Right hindlimb (tissue), 1 donor: ENCODE measurements at places on chromosomes 5 and 9.
A peak's percentile ranks its signal among the peaks of the same experiment; 100 is the strongest.

- DNase-seq, result peak; percentile 33
These were observed 50.0 kb upstream of the COL5A1 start for GRCh38 chr9:134591573-134591981.

GRCh38 chr9:113178087-113178486 is 27.3 kb downstream of the SLC31A2 start:
- no peak for DNase-seq

GRCh38 chr9:89555451-89556375 is 49.1 kb upstream of the GADD45G start:
- no peak for DNase-seq

DNA sequence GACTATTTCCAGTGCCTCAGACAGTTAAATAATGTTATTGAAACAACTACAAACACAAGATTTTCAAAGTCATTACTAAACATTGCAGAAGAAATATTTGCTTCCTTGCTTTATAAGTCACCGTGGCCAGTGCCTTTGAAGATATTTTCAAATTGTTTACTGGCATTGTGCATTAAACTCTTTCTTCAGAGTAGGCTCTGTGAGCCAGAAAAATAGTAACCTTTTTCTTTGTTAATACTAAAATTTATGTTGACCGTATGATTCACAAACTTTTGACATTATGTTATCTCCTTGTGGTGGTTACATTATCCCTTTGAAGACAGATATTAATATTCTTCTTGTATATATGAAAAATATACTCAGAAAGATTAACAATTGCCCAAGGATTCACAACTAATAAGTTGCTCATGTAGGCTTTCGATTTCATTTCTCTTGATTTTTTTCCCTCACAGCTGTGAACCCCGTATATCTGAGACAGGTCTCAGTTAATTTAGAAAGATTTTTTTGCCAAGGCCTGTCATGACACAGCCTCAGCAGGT is 140.1 kb downstream of the NR3C1 start:
- DNase-seq, result no peak

DNA sequence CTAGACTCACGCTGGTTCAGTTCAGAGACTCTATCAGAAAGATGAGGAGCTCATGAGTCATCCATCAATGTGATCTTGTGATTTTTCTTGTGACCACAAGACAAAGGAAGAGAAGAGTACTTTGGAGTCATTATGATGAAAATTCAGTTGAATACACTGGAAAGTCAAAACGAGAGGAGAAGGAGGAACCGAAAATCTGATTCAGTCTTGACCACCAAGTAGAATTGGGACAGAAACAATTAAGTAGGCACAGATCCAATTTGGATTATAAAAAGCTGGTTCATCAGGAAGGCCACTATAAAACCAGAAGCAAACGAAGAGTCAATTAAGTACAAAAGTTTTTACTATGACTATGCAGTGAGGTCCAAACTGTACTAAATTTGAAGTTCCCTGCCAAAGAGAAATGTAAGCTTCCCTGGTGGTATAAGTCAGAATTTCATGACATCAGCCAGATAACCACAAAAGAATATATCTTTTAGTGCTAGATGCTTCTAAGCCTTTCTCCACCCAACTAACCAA is 90.9 kb downstream of the THBS4 start:
- DNase-seq, result no peak

GRCh38 chr9:130982636-130983358 is 26.2 kb upstream of the LAMC3 start:
- no peak for DNase-seq

GRCh38 chr9:88583901-88584596 is 49.1 kb downstream of the NXNL2 start:
- DNase-seq, result no peak

DNA sequence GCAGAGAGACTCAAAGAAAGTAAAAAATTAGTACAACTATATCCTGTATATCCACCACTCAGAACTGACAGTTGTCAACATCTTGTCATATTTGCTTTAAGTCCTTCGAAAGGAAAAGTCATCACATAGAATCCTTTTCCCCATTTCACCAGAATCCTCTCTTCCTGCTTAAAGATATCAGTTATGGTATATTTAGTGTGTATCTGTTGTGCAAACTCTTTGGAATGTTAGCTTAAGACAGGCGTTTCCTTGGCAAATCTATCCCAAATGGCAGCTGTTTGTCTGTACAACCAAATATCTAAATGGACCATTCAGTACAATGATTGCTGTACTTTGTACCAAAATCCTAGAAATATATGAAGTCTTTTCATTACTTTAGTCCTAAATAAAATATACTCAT is 98.5 kb downstream of the ITGA1 start:
- no peak for DNase-seq

DNA sequence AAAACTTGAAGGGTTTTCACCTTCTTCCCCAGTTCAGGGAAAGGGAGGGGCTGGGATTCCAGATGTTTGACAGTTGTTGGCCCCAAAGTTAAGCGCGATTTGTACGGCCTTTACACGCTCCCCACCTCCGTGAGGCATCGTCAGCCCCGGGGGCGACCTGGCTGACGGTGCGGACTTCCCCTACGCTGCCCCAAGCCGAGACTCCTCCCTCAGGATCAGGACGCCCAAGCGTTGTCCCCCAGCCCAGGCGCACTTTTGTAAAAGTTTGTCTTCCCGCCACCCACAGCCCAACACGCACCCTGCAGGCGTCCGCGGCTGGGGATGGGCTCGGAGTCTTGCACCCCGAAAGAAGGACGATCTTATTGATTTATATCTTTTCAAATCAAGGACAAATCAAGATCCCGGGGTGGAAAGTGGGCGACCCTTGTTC is 713 bp downstream of the MOB3B start:
- DNase-seq, result peak; percentile 74

GRCh38 chr5:146703899-146704298 is 174.7 kb downstream of the PPP2R2B start:
- DNase-seq, result no peak

- no peak for DNase-seq
These were observed 94.6 kb downstream of the SEMA6A start for GRCh38 chr5:116479776-116480675.

DNA sequence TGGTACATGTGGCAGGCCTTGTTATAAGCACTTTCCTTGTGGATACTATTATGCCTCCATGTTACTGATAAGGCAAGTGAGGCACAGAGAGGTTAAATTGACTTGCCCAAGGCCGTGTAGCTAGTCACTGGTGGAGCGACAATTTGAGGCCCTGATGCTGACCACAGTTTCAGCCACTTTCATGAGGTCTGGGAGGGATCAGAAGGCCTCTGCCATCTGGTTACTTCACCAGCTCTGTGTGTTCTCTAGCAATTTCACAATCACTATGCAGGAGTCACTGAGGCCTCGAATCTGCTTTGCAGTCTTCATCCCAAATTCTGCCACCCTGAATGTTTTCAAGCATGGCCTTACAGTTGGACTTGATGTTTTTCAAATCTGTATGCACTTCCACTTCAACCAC is 9.1 kb downstream of the LRRC70 start:
- DNase-seq, result no peak

GRCh38 chr5:176134529-176135223 is 103.5 kb upstream of the SIMC1 start:
- no peak for DNase-seq

DNA sequence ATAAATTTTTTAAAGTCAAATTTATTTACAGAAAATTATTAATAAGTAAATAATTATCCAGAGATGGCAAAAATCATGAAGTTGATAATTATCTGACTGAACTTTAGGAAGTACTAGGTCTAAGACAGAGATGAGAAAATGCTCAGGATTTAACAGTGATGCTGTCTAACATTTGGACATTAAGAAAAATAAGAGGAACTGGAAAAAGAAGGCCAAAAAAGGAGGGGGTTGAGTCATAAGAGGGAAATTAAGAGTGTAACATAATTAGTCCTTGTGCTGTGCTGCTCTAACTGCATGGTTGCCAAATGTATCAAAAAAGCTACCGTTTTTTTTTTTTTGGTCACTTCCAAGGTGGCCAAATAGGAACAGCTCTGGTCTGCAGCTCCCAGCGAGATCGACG is 35.4 kb upstream of the TUT7 start:
- no peak for DNase-seq

- DNase-seq, result no peak
These were observed 34.6 kb upstream of the CPLX2 start for GRCh38 chr5:175836737-175837136.

DNA sequence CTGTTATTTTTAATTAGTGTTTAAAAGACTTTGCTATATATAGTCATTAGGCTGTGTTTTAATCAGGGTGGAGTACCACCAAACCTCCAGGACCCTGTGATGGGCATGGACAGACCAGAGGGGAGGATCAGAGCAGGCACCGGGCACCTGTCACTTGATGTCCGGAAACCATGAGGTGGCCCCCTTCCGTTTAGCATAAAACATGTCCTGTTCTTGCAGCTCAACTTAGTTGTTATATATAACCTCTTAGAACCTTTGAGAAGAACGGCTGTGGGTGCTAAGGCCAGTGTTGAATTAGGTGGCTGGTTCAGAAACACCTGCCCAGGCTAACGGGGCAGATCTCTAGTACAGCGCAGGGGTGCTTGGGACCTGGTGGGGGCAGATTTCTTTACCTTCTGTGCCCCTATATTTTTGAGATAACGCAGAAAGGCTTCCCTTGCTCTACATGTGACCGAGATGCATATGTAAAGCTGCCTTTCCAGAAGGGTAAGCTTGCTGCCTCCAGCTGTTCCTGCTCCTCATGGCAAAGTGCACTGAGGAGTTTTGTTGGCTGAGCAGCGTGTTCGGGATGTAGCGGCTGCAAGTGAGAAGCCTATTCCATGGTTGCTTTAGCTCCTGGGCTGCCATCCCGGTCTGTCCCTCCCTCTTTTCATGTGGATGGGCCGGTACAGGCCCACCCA is 255.5 kb downstream of the FANCC start:
- DNase-seq, result peak; percentile 76

GRCh38 chr5:57437976-57438805 is 44.4 kb downstream of the ACTBL2 start:
- no peak for DNase-seq

GRCh38 chr5:175544108-175544511 is 65.8 kb downstream of the SFXN1 start:
- DNase-seq, result no peak

DNA sequence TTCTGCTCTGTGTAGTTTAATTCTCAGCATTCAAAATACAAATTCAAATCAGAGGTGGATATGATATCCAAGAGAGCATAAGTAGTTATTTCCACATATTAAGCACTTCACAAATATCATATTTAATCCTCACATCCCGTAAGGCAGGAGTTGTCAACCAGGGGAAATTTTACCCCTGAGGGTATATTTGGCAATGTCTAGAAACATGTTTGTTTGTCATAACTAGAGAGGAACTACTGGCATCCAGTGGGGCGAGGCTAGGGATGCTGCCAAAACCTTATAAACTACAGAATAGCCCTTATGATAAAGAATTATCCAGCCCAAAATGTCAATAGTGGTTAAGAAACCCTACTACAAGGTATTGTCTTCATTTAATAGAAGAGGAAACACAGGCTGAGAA is 619.4 kb downstream of the SLCO4C1 start:
- no peak for DNase-seq

DNA sequence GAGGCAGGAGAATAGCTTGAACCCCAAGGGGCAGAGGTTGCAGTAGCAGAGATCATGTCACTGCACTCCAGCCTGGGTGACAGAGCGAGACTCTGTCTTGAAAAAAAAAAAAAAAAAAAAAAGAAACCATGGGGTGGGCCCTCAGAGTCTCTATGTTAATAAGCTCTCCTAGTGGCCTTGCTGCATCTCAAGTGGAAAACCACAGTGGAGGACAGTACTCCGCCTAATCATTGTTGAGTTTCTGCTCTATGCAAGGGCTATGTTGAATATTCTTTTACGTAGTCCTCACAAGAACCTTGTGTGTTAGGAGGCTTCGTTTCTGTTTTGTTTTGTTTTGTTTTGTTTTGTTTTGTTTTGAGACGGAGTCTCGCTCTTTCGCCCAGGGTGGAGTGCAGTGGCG is 48.9 kb downstream of the TJP2 start:
- DNase-seq, result no peak

- DNase-seq, result no peak
These were observed 26.0 kb downstream of the JAKMIP2 start for GRCh38 chr5:147756566-147756965.

GRCh38 chr5:17190242-17190778 is 27.1 kb upstream of the BASP1 start:
- peak; percentile 29 for DNase-seq

GRCh38 chr9:105270711-105271110 is 26.3 kb downstream of the SLC44A1 start:
- DNase-seq, result no peak

GRCh38 chr5:10503997-10504793 is 59.7 kb upstream of the ANKRD33B start:
- no peak for DNase-seq

DNA sequence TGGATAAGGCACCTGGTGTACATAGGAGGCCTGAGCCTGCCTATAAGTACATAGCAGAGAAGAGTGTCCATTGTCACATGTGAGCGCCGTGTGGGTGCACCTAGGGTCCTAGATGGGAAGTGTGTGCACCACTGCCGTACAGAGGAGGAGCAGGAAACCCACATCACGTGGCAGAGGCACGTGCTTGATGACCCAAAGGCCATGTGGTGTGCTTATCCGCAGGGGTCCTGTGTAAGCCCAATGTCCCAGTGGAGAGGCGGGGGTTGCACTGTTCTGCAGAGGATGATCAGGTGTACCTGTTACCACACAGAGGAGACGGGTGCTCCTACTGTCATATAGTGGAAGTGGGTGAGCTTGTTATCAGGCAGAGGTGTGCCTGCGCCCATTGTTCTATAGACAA is 354.1 kb upstream of the IRX2 start:
- no peak for DNase-seq

DNA sequence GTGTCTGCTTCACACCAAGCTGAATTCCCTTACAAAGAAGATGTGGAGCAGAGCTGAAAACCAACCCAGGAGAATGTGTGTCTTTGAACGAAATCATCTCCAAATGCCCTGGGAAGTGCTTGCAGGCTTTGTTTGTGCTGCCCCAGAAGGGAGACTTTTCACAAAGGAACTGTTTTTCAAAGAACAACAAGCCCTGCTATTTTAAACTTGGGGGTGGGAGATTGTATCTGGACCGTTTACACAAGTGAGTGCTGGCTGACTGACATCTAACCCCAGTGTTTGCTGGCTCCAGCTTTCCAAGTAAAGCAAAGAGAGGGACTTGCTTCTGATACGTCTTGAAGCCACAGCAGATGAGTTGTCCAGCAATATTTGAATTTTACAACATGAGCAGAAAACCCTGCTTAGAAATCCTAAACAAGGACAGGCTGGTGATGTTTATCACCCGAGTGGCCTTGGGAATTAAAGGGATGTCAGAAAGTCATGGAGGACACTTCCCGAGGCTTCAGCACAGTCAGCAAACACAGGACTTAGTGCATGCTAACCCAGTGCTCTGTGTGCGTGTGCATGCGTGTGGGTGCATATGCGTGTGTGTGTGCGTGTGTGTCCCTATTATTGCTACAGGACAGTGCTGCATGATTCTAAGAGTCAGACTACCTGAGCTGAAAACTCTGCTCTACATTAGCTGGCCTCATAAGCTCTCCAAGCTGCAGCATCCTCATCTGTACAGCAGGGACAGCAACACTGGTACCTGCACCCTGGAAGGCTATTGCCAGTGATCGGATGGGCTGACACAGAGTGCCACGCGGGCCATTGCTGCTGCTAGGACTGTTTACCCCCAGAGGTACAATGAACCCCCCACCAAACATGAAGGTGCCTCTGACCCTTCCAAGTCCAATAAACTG is 1.4 kb downstream of the ADAMTS12 start:
- peak; percentile 38 for DNase-seq
